ENCODE measurements at places on chromosomes 1 and 21. TPM values are rescaled to one million over a fixed set of nuclear protein-coding genes. Genes with fewer than 3 reads are reported as not detected.

DNA sequence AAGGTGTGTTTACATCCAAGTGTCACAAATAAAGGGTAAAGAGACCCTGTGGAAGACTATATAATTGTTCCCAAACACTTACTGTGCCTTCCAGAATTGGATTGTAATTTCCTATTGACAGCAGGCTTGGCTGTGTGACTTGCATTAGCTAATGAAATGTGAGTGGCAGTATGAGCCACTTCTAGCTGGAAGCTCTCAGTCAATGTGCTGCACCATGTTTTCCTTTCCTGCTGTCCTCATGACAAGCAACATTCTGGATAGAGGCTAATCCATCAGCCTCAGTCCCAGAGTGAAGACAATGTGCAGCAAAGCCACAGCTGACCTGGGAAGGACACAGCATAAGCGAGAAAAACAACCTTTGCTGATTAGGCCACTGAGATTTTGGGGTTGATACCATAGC, 5.9 kb upstream of the FOXJ3 start:
- H3K4me3 ChIP-seq, result peak overlapping the region; percentile 4
- DNase-seq, result peak; percentile 34
- peaks cover 33% of the 10 kb centered on the region for H3K4me1 ChIP-seq
- H3K27me3 ChIP-seq, result no peaks in the 10 kb centered on the region
- H3K27ac ChIP-seq, result peak overlapping the region; percentile 13
- H3K36me3 ChIP-seq, result no peaks in the 10 kb centered on the region

- DNase-seq, result peak; percentile 39
- H3K36me3 ChIP-seq, result no peaks in the 10 kb centered on the region
- no peak overlapping the region for H3K27ac ChIP-seq
- no peak overlapping the region for H3K4me3 ChIP-seq
- H3K4me1 ChIP-seq, result peaks cover 17% of the 10 kb centered on the region
Measured at GRCh38 chr21:32143241-32143939, 135.5 kb downstream of the MIS18A start.

GRCh38 chr1:169060043-169060722, 46.3 kb upstream of the ATP1B1 start:
- no peak overlapping the region for H3K27ac ChIP-seq
- H3K36me3 ChIP-seq, result no peaks in the 10 kb centered on the region
- no peaks in the 10 kb centered on the region for H3K27me3 ChIP-seq
- DNase-seq, result no peak

GRCh38 chr21:35511696-35512162, 462.6 kb upstream of the RUNX1 start:
- H3K36me3 ChIP-seq, result no peaks in the 10 kb centered on the region
- no peaks in the 10 kb centered on the region for H3K4me1 ChIP-seq
- H3K27me3 ChIP-seq, result no peaks in the 10 kb centered on the region
- no peak overlapping the region for H3K4me3 ChIP-seq
- H3K27ac ChIP-seq, result no peak overlapping the region

GRCh38 chr1:95139039-95139438, 21.9 kb downstream of the TLCD4 start:
- H3K36me3 ChIP-seq, result no peaks in the 10 kb centered on the region
- H3K27me3 ChIP-seq, result no peaks in the 10 kb centered on the region
- no peak for DNase-seq
- H3K4me3 ChIP-seq, result no peak overlapping the region

DNA sequence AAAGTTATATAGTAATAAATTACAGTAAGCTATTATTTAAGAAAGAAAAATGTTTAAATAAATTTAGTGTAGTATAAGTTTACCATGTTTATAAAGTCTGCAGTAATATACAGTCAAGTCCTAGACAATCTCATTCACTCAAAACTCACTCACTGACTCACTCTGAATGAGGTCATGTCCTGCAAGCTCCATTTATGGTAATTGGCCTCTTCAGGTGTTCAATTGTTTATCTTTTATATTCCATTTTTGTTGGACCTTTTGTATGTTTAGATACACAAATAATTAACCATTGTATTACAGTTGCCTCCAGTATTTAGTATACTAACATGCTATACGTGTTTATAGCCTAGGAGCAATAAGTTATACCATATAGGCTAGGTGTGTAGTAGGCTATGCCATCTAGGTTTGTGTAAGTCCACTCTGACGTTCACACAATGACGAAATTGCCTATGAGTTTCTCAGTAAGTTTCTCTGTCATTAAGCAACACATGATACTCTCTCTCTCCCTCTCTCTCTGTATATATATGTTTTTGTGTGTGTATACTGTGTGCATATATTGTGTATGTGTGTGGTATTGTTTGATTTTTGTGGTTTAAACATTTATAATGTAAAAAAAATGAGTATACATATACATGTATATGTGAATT, 161.2 kb downstream of the NCAM2 start:
- no peak for DNase-seq
- no peak overlapping the region for H3K4me3 ChIP-seq
- H3K4me1 ChIP-seq, result no peaks in the 10 kb centered on the region
- H3K27ac ChIP-seq, result no peak overlapping the region

DNA sequence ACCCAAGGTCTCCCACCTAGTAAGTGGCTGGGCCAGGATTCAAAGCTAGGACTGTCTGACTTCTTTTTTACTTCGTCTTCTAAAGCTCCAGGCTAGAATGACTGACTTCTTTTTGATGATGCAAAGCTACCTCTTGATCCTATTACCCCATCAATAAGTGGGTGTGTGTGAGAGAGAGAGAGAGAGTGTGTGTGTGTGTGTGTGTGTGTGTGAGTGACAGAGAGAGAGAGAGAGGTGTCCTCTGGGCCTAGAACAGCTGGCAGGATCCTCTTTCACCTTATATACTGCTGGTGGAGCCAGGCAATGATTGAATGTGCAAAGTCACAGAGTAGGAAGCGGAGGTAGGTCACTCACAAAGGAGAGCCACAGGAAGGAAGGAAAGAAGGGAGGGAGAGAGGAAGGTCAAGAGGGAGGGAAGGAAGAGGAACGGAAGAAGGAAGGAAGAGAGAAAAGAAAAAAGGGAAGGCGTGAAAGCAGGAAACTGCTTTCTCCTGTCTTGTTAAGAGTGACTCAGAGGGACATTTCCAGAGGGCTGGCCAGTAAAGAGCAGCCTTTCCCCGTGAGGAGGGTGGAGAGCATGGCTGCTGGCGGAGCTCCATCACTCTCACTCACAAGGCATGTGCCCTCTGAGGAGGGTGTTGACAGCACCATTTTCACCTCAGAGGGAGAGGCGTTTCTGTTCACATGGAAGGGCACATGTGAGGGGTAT, 68.9 kb downstream of the CDC7 start:
- no peaks in the 10 kb centered on the region for H3K27me3 ChIP-seq
- no peak for DNase-seq
- H3K36me3 ChIP-seq, result no peaks in the 10 kb centered on the region
- H3K4me3 ChIP-seq, result no peak overlapping the region
- no peak overlapping the region for H3K27ac ChIP-seq

- no peak overlapping the region for H3K4me3 ChIP-seq
- peaks cover 30% of the 10 kb centered on the region for H3K4me1 ChIP-seq
- H3K27ac ChIP-seq, result peak overlapping the region; percentile 55
- no peak for DNase-seq
- no peaks in the 10 kb centered on the region for H3K36me3 ChIP-seq
- peaks cover 8% of the 10 kb centered on the region for H3K27me3 ChIP-seq
Measured at GRCh38 chr1:26861889-26862378, 1.0 kb upstream of the SFN start.

GRCh38 chr1:3896396-3897000, 3.6 kb downstream of the C1orf174 start:
- H3K4me1 ChIP-seq, result peaks cover 7% of the 10 kb centered on the region
- H3K4me3 ChIP-seq, result no peak overlapping the region
- peaks cover 4% of the 10 kb centered on the region for H3K36me3 ChIP-seq
- no peak overlapping the region for H3K27ac ChIP-seq

GRCh38 chr1:117928881-117929342, 509 bp downstream of the GDAP2 start:
- DNase-seq, result peak; percentile 82
- no peaks in the 10 kb centered on the region for H3K36me3 ChIP-seq
- no peaks in the 10 kb centered on the region for H3K27me3 ChIP-seq

DNA sequence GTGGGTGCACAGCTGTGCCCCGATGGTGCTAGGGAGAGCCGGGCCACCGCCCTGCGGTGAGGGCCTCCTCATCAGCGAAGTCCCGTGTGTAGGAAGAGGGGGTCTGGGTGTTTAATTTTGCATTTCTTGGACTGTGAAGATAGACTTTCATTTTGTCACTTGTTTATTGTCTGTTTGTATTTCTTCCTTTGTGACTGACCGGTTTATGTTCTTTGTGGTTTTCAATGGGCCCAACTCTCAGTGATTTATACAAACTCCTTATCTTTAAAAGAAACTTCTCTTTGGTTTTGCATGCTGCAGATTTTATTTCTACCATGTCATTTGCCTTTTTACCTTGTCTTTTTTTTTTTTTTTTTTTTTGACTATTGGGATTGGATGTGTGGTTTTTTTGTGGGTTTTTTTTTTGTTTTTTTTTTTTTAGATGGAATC, 65.1 kb downstream of the COL18A1 start:
- DNase-seq, result no peak
- H3K4me3 ChIP-seq, result peak overlapping the region; percentile 13
- H3K27ac ChIP-seq, result peak overlapping the region; percentile 94
- no peaks in the 10 kb centered on the region for H3K36me3 ChIP-seq
- peaks cover 30% of the 10 kb centered on the region for H3K4me1 ChIP-seq

GRCh38 chr1:184563308-184563707, 176.5 kb downstream of the C1orf21 start:
- H3K4me3 ChIP-seq, result no peak overlapping the region
- H3K36me3 ChIP-seq, result no peaks in the 10 kb centered on the region
- H3K27me3 ChIP-seq, result no peaks in the 10 kb centered on the region
- no peak overlapping the region for H3K27ac ChIP-seq
- no peak for DNase-seq
- H3K4me1 ChIP-seq, result peaks cover 8% of the 10 kb centered on the region

GRCh38 chr1:88680911-88681622, 3.0 kb upstream of the PKN2 start:
- H3K27me3 ChIP-seq, result no peaks in the 10 kb centered on the region
- H3K4me3 ChIP-seq, result no peak overlapping the region
- peaks cover 7% of the 10 kb centered on the region for H3K4me1 ChIP-seq
- H3K27ac ChIP-seq, result no peak overlapping the region
- H3K36me3 ChIP-seq, result no peaks in the 10 kb centered on the region
- DNase-seq, result no peak

DNA sequence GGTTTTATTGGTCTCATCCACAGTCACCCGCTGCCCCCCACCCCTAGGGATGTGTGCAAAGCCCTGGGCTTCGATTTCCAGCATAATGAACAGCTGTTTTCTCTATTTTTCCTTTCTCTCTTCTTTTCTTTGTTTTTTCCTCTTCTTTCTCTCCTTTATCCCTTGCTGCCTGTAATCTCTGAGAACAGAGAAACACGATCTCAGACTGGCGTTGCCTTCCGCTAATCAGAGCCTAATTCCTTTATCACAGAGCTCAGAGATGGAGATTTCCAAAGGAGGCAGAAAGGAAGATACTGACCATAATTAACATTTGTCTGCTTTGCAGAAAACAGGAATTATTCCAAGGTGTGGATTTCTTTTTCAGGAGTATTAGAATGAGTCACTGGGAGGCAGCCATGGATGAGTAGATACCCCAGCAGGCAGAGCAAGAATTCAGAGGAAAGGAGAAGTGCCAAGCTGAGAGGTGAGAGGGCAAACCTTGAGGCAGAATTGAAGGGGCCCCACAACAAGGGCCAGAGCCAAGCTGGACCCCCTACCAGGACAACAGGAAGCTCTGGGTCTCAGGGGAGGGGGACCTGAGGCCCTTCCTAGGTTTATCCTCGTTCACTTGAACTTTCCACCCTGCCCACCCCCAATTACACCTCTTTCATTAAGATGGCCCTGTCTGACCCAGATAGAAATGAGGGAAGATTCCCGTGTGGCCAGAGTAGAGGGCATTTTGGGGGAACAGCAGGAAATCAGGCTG, 33.3 kb downstream of the MATN1 start:
- peak; percentile 63 for DNase-seq
- no peaks in the 10 kb centered on the region for H3K27me3 ChIP-seq
- peaks cover 51% of the 10 kb centered on the region for H3K4me1 ChIP-seq
- peak overlapping the region; percentile 26 for H3K27ac ChIP-seq

GRCh38 chr1:37691497-37692077, 729 bp upstream of the CDCA8 start:
- H3K27me3 ChIP-seq, result no peaks in the 10 kb centered on the region
- H3K4me3 ChIP-seq, result peak overlapping the region; percentile 95

DNA sequence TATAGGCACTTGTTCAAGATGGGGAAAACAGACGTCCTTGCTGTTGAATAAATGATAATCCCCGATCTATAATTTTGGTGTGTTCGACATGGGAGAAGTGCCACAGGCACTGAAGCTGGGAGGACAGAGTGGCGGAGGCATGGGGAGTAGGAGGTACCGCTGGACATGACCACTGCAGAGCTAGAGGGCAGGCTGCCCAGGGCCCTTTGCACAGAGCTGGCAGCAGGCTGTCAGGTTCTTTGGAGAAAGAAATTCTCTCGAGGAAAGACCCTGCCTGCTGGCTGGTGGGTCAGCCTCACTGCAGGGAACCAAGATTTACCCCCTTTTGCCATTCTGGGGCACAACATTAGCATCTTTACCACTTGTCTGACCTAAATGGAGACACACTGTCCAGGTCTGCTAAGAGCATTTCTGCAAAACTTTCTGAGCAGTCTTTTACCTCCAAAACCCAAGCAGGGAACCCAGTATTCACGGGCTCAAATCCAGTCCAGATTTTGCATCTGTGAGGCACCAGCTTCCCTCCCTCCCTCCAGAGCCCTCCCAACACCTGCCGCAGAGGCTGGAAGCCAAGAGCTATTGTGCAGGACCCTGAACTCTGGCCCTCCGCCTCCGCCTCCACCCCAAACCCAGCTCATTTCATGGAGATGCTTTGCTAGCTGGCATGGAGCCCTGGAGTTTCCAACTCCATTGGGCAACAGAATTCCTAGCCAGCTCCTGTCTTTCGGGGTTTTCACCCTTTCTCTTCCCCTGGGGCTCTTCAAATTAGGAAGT, 142.3 kb downstream of the PLXNA2 start:
- no peak overlapping the region for H3K4me3 ChIP-seq
- no peak overlapping the region for H3K27ac ChIP-seq
- no peaks in the 10 kb centered on the region for H3K36me3 ChIP-seq
- peaks cover 49% of the 10 kb centered on the region for H3K4me1 ChIP-seq
- DNase-seq, result peak; percentile 72

DNA sequence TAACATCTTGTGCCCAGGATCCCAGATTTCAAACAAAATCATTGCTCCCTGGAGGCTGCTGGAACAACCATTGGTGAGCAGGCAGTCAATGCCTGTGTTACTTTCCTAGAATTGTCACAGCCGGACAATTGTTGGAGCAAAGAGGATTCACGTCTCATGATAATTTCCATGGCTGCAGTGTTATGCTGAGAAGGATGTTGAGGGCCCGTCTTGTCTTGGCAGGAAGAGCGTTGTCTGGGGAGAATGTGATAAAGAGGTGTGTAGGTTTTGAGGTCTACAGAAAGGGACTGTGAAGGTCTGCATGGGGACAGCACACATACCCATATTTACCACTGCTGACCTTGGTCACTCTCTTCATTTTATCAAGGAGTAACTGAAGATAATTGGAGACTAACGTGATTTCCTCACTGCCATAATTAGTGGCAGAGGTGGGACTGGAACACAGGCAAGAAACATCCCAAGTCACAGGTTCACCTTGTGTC, 6.3 kb downstream of the MECR start:
- no peaks in the 10 kb centered on the region for H3K36me3 ChIP-seq
- H3K4me3 ChIP-seq, result no peak overlapping the region
- no peak overlapping the region for H3K27ac ChIP-seq
- DNase-seq, result no peak

ADAMTSL4 gene
- total RNA-seq, result not detected

TEX38 gene
- total RNA-seq, result not detected

ZC3H12A gene
- 3.5 TPM for total RNA-seq

RGS7 gene
- 0.06 TPM for total RNA-seq

SEC16B gene
- 0.67 TPM for total RNA-seq

MUTYH gene
- 89.7 TPM for total RNA-seq

DRAXIN gene
- total RNA-seq, result 27.1 TPM

PLA2G2F gene
- total RNA-seq, result not detected

CREG1 gene
- total RNA-seq, result 55.6 TPM

TRIM58 gene
- 0.09 TPM for total RNA-seq

AGT gene
- total RNA-seq, result 0.15 TPM
